Bronchus fibroblast of lung (primary cell): ENCODE measurements at places on chromosomes 2 and 18. TPM values are rescaled to one million over a fixed set of nuclear protein-coding genes. Genes with fewer than 3 reads are reported as not detected.

The GAL3ST2 gene
- not detected in 2 replicates for total RNA-seq

The POTEJ gene
- total RNA-seq, result not detected in 2 replicates

The PCGF1 gene
- total RNA-seq, result 16.6 and 18.3 TPM in 2 replicates

The DNAH6 gene
- under 0.01 and 0.34 TPM in 2 replicates for total RNA-seq

The CTAGE1 gene
- not detected in 2 replicates for total RNA-seq

The CENPA gene
- total RNA-seq, result 23.4 and 25.1 TPM in 2 replicates

The HRH4 gene
- not detected in 2 replicates for total RNA-seq

The AMER3 gene
- not detected in 2 replicates for total RNA-seq

The C2orf78 gene
- not detected in 2 replicates for total RNA-seq

The OSGEPL1 gene
- 10.0 and 12.4 TPM in 2 replicates for total RNA-seq

The TWIST2 gene
- total RNA-seq, result 123 and 134 TPM in 2 replicates

The ATIC gene
- 46.6 and 51.6 TPM in 2 replicates for total RNA-seq

The PROC gene
- not detected in 2 replicates for total RNA-seq

The ACTR3 gene
- 152 and 157 TPM in 2 replicates for total RNA-seq

The IL36B gene
- total RNA-seq, result not detected in 2 replicates

The CCDC85A gene
- 0.15 and 0.34 TPM in 2 replicates for total RNA-seq

The TXNDC2 gene
- total RNA-seq, result not detected in 2 replicates

The KLHL41 gene
- 0.30 and 0.34 TPM in 2 replicates for total RNA-seq

The CRYGC gene
- total RNA-seq, result not detected in 2 replicates

The LYPD6 gene
- 3.6 and 4.5 TPM in 2 replicates for total RNA-seq

The RNF152 gene
- total RNA-seq, result 1.8 and 1.9 TPM in 2 replicates

The CROCC2 gene
- total RNA-seq, result not detected in 2 replicates

The XIRP2 gene
- total RNA-seq, result under 0.01 and 0.17 TPM in 2 replicates

The CERS6 gene
- total RNA-seq, result 10.1 and 11.4 TPM in 2 replicates
